ENCODE measurements at places on chromosomes 4 and X.

DNA sequence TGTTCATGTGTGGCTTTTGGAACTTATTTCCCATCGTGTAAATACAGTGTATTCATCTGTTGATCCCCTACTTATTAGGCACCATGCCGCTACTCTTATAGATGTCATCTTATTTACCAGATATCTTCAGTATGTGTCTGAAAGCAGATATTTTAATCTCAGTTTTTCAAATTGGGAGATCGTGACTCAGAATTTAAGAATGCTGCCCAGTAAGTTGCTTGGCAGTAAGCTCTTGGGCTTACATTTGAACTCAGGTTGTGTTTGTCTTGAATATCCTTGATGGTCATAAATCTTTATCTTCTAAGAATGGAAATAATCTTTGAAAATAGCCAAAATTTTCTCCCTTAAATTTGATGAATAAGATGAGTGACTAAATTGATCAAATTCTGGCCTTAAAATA, 45.9 kb upstream of the RPA4 start:
- DNase-seq, result no peak

DNA sequence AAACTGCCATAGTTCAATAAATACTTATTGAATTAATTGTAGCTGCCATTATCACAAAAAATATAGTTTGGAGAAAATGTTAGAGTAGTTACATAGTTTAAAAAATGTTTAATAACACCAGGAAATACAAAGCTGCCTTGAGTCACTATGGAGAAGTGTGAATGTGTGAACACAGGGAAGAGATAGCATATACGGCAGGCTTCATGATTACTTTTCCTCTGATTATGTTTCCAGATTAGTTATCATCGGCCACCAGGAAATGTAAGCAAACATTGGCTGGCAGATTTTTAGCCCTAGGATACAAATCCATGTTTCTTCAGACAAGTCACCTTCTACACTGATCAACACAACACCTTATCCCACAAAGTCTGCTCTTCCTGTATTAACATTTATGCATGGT, 4.4 kb downstream of the PRDM5 start:
- no peak for DNase-seq

DNA sequence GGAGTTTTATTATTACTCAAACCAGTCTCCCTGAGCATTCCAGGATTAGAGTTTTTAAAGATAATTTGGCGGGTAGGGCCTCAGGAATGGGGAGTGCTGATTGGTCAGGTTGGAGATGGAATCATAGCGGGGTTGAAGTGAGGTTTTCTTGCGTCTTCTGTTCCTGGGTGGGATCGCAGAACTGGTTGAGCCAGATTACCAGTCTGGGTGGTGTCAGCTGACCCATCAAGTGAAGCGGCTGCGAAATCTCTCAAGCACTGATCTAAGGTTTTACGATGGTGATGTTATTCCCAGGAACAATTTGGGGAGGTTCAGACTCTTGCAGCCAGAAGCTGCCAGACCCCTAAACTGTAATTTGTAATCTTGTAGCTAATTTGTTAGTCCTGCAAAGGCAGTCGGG, 25.1 kb upstream of the SETD7 start:
- no peak for DNase-seq

DNA sequence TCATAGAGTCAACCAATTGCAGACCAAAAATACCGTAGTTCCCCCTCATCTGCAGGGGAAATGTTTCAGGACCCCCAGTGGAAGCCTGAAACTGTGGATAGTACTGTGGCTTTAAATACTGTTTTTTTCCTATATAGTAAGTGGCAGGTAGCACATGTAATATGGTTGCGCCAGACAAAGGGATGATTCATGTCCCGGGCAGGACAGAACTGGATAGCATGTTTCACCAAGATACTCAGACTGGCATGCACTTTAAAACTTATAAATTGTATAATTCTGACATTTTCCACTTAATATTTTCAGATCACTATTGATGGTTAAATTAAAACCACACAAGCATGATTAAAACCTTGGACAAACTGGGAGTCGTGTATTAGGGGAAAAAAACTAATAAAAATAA, 276.3 kb upstream of the AGA start:
- no peak for DNase-seq

DNA sequence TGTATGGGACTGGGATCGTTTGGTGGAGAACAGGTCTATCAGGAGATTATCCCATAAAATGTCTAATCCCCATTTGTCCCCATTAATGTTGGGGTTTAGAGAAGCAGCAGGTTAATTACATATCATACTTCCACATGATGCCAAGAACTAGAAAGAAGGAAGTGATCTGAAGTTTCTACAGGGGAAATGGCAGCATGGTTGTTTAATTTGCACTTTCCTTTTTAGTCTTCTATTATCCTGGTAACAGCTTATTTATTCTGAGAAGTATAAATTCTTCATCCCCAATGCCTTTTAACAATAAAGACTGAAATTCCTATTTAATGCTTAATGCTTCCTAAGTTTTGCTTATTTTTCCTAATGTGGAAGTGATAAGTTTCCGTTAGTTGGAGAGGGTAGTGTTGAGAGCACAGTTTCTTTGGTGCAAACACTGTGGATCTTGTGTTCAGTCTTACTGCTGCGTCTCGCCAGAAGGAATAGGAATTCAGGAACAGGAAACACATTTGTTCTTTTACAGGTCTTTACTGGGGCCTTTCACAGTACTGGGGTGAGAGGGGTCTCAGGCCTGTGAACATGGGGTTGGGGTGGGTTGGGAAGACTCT, 59.5 kb upstream of the TADA2B start:
- DNase-seq, result no peak

- DNase-seq, result no peak
Measured at GRCh38 chrX:16745102-16745501, 25.7 kb downstream of the SYAP1 start.

- no peak for DNase-seq
Measured at GRCh38 chrX:20527558-20528011, 260.9 kb upstream of the RPS6KA3 start.

DNA sequence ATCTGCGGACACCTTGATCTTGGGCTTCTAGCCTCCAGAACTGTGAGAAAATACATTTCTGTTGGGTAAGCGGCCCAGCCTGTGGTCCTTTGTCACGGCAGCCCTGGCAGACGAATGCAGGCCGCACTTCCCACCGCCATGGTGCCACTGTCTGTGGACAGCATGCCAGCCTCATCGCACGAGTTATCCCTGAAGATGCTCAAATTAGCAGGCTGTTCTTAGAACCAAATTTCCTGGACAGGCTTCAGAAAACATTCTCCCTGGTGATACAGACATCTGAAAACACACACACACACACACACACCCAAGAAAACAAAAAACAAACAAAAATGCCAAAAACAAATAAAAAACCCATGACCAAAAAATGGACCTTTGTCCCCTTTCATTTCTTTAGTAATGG, 343.5 kb upstream of the GATB start:
- no peak for DNase-seq

DNA sequence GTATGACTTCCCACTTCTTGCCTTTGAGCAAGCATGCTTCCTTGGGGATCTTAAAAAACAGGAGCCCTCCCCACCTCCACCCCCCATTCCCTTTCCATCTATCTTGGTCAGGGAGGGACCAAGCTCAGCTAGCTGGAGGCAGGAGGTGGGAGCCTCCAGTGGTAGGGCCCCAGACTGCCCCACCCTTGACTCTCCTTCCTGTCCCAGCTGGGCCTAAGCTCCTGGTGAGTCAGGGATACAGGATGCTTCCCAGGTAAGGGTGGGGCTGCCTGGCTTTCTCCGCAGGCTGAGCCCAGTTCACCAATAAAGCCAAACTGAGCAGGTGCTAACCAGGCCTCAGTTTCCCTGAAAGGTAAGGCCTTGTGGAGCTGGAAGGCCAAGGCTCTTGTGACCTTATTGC, 15.2 kb downstream of the EFNB1 start:
- DNase-seq, result no peak

- DNase-seq, result no peak
Measured at GRCh38 chr4:20254511-20255250, 3.0 kb downstream of the SLIT2 start.

GRCh38 chrX:109926118-109926517, 76.8 kb upstream of the TMEM164 start:
- no peak for DNase-seq

GRCh38 chr4:119139311-119139710, 3.7 kb downstream of the MYOZ2 start:
- no peak for DNase-seq

DNA sequence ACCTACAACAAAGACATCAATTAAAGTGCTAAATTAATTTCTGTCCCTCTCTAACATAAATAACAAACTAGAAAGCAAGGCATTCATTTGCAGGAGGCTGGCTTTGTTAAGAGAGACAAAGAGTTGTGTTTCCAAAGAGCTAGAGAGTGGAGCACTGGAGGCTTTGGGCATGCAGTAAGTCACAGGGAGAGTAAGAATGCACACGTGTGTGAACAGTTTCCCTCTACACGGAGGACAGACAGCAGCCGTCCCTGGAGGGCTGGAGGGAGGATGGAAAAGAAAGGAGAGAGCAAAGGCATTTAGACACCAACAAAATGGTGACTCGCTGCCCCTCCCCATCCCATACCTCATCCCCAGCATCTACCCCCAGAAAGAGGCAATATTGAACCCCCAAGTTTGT, 20.4 kb upstream of the DCHS2 start:
- DNase-seq, result no peak

GRCh38 chrX:115030625-115031024, 13.2 kb upstream of the IL13RA2 start:
- no peak for DNase-seq

GRCh38 chr4:102616636-102617035, 115.5 kb downstream of the NFKB1 start:
- no peak for DNase-seq

DNA sequence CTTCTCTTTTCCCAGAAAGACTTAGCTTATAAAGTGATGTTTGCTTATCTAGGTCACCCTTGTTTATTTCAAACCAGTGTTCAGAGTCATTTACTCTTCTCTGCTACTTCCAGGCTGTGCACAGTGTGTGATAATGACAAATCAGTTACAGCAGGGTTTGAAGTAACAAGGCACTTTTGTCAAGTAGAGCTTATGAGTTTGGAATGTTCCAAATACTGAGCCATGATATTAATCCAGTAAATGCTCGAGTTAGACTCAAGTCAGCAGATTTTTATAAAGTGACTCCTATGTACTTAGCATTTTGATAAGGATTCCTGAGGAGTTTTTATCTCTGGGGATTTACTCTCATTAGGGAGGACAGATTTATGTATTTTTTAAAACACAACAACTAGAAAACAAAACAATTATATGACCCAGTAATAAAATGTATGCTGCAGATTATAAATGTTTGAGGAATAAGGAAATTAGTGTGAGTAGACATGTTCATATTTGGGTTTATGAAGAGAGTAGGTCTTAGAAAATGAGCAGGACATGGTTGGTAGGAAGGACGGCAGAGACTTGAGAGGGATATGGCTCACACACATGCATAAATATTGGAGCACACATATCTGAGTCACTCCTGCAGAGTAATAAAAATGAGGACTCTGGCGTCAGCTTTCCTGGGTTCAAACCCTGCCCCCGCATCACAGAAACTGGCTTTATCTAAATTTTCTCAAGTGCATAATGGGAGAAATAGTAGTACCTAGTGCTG, 271.2 kb downstream of the FBXO8 start:
- DNase-seq, result no peak

DNA sequence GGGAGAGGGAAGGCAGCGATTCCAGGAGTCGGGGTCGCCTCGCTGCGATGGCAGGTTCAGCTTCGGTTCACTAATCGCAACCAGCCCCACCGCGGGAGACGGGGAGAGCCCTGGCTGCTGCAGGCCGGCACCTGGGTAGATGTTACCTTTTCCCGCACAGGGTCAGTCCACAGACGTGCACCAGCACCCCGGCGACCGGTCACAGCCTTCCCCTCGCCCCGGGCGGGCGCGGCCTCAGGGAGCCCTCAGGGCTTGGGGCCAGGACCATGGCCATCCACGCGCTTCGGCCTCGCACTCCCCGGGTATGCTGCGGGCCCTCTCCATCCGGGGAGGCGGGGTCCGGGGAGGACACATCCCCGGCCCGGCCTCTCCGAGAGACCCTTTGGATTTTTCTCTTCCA, 26.1 kb upstream of the EXOC1L start:
- no peak for DNase-seq

GRCh38 chr4:26701786-26702227, 117.9 kb downstream of the TBC1D19 start:
- no peak for DNase-seq

DNA sequence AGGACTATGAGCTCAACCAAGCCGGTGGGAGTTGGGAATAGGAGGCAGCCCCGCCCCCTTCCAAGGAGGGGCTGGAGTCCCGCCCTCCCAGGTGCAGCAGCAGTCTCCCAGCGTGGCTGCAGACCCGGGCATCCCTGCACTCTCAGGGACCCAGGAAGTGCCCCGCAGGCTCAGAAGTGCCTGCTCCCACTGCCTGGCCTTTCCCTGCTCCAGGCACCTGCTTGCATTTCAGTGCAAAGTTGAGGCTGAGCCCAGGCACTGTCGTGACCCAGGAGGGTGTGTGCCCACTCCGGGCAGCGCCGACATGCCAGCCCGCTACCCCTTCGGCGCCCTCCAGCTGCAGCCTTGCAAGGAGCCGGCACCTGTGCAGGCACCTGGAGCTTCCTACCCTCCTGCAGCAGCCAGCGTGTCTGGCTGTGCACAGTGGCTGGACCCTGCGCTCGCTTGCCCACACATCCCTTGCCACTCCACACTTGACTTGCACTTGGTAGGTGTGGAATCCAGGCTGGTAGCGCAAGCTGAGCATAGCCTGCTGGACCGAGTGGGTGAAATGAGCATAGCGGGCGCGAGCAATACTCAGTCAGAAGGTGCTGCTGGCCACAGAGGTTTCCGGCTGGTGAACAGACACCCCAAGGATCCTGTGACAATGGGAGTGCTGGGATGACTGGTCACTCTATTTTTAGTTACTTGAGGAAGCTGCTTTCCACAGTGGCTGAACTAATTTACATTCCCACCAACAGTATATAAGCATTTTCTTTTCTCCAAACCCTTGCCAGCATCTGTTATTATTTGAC, 236.3 kb downstream of the PCDH10 start:
- DNase-seq, result no peak

GRCh38 chrX:149628280-149628679, 3.3 kb downstream of the TMEM185A start:
- DNase-seq, result no peak

DNA sequence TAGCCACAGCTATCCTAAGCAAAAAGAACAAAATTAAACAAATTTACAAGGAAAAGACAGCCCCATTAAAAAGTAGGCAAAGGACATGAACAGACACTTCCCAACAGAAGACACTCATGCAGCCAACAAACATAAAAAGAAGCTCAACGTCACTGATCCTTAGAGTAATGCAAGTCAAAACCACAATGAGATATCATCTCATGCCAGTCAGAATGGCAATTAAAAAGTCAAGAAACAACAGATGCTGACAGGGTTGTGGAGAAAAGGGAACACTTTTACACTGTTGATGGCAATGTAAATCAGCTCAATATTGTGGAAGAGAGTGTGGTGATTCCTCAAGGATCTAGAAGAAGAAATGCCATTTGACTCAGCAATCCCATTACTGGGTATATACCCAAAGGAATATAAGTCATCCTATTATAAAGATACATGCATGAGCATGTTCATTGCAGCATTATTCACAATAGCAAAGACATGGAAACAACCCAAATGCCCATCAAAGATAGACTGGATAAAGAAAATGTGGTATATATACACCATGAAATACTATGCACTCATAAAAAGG, 163.0 kb upstream of the TET2 start:
- no peak for DNase-seq
